Stimulated activated CD8-positive, alpha-beta memory T cell treated with anti-CD3 and anti-CD28 coated beads, Interleukin-4, amount 100 ng/mL, for 24 hours (primary cell): ENCODE measurements at places on chromosomes 7 and 10.
A peak's percentile ranks its signal among the peaks of the same experiment; 100 is the strongest.

DNA sequence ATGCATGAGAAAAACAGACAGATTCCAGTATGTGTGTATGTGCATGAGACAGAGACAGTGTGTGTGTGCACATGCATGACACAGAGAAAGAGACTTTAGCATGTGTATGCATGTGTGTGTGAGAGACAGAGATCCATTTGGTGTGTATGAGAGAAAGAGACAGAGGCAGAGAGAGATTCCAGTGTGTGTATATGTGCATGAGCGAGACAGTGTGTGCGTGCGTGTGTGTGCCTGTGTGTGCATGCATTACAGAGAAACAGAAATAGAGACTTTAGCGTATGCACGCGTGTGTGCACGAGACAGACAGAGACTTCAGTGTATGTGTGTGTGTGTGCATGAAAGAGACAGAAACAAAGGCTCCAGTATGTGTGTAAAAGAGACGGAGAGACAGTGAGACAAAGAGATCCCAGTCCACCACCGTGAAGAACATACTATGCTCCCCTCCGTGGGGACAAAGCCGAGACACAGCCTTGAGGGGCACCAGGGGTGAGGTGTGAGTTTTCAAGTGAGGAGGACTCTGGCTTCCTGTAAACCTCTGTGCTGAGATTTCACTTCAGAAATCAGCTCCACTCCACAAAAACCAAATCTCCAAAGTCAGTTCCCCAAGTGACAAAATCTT, 188.9 kb downstream of the GRID1 start:
- DNase-seq, result no peak

DNA sequence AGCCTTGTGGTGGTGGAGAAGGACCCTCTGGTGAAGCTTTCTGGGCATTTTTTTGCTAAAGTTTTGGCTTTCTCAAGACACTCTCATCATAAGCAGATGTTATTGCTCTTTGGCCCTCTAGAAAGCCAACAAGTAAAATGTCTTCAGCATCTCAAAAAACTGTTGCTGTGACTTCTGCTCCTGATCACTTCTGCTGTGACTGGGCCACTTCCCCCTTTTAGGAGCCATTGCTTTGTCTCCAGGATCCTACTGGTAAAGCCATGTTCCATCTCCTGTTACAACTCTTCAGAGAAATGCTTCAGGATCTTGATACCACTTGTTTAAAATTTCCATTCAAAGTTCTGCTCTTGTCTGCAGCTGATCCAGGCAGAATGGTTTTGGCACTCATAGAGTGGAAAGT, 10.9 kb downstream of the PARP12 start:
- DNase-seq, result no peak

- DNase-seq, result no peak
These were observed 543.3 kb downstream of the TNS3 start for GRCh38 chr7:47038621-47039020.

GRCh38 chr7:137296576-137296975, 47.0 kb downstream of the PTN start:
- no peak for DNase-seq

GRCh38 chr7:92830532-92831110, 5.8 kb downstream of the CDK6 start:
- DNase-seq, result no peak

- DNase-seq, result no peak
These were observed 101.0 kb upstream of the GATA3 start for GRCh38 chr10:7953447-7953846.

- DNase-seq, result peak; percentile 18
These were observed at the start of gene GSDME for GRCh38 chr7:24757353-24758275. Gene GSDME (minus strand): TSS chr7:24757464. CDS start chr7:24749774, 7,690 bp downstream.

DNA sequence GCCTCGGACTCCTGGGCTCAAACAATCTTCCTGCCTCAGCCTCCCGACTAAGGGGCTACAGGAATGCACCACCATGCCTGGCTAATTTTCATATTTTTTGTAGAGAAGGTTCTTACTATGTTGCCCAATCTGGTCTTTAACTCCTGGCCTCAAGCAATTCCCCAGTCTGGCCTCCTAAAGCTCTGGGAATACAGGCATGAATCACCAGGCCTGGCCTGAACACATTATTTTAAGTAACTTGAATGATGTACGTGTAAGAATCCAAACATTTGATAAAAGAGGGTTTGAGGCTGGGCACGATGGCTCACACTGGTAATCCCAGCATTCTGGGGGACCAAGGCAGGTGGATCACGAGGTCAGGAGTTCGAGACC, 13.0 kb upstream of the BAMBI start:
- DNase-seq, result no peak

DNA sequence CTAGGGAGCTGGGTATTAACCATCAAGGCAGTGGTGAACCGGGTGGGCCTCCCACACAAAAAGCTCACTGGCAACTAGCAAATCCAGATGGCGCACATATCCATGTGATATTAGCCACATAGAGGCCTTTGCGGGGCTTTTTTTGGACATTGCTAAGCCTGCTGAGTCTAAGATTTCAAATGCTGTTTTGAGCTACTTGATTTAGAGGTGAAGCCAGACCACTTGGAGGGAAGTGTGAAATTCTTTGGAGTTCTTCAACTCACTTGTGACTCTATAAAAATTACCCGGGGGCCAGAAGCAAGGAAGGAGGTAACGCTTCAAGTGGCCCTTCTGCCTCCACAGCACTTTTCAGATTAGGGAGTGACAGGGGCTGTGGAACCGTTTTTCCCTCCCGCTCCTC, 619.8 kb upstream of the GALNT17 start:
- no peak for DNase-seq

DNA sequence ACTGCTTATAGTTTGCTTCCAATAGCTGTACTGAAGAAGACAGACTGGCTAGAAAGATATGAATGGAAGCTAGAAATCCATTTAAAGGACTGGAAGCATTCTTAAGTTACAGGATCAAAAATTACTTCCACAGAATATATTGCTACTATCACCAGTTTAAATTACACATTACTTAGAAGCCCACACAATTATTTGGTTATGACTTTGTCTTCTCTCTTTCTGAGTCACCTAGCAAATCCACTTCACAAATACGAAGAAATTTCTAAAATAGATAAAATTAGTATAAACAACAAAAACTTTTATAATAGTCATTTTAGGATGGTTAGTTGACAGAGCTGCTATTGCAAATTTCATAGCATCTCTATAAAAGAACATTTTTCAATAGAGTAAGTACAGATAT, 108.1 kb downstream of the SNX13 start:
- DNase-seq, result no peak

- DNase-seq, result no peak
These were observed 139.5 kb upstream of the CHST15 start for GRCh38 chr10:124232686-124233545.

- DNase-seq, result no peak
These were observed 54.7 kb upstream of the FIGNL1 start for GRCh38 chr7:50504646-50505546.

GRCh38 chr7:5231811-5232484, 41.9 kb downstream of the WIPI2 start:
- DNase-seq, result no peak

GRCh38 chr7:24905996-24906770, 73.8 kb downstream of the OSBPL3 start:
- DNase-seq, result no peak

GRCh38 chr7:103951311-103951710, 38.1 kb downstream of the RELN start:
- DNase-seq, result no peak

DNA sequence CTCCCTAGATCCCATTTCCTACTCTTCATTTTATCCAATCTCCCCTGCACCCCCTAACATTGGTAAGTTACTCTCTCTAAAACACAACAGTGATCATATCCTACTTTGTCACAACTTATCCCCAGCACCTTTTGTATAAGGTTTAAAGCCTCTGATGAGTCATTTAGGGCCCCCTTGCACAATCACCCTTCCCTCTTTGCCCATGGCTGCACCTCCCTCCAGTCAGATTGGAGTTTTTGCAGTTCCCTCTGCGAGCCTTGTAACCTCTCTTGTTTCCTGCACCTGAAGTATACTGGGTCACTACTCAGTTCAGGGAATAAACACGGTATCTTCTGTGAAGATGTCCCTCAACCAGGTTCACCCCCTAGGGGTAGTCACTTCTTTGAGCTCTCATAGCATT, 55.9 kb upstream of the ADRB1 start:
- no peak for DNase-seq

DNA sequence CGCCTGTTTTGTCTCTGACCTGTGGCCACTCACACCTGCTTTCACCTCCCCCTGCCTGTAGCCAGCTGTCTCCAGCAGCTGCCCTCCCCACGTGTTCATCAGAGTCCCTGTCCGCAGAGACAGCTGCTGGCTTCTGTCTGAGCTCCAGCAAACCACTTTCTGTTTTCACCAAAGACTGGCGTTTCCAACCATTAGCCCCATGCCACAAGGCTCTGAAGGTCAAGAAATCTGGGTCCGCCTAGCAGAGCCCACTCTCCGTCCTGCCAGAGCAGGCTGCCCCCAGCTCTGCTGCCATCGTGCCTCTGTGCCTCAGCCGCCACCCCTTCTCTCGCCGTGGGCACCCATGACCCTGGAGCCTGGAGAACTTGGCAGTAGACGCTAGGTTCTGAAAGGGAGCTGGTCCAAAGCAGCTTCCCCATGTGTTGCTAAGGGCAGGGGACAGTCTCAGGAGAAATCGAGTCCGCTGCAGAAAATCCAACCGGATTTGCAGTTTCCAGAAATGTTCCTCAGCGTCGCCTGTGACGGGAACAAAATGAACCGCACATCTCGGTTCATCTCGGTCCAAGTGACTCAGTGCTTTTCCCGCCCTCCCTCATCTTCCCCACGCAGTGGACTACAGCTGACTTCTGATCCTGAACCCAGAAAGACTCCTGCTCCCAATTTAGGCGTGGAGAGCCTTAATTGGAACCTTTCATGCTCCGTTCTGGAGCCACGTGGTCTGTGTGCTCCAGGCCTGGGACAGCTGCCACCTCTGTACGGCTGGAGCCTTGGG, 28.0 kb downstream of the TMEM120A start:
- no peak for DNase-seq

- no peak for DNase-seq
These were observed 39.0 kb downstream of the ADK start for GRCh38 chr10:74189999-74190421.

GRCh38 chr7:157056246-157056645, 45.8 kb upstream of the MNX1 start:
- DNase-seq, result no peak

DNA sequence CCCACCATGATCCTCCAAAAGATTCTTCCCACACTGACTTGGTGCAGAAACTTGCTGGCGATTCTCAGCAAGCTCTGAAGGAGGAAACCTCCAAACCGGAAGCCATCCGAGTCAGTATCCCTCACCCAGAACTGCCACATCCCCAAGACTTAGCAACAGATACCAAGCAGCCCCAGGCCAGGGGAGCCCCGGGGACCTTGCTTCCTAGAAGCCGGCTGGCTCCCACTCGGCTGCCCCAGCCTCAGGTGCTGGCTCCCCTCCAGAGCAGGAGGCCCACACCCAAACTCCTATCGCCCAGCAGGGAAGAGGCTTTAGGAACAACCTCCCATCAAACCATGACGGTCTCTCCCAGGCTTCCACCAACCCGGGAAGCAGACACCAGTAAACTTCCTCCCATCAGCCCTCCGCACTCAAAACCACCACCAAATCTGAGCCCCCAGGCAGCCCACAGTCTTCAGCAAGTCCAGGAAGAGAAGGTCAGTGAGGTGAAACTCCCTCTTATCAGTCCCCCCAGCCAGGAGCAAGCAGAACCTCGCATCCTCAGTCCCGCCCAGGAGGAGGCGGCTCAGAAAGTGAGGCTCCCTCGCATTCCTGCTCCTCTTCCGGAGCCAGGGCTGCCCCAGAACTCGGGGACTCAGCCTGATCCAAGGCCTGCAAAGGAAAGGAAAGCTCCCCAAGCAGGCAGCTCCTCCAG, 82.3 kb downstream of the LRGUK start:
- DNase-seq, result no peak

GRCh38 chr10:85147346-85148250, 819.2 kb downstream of the CCSER2 start:
- DNase-seq, result no peak

DNA sequence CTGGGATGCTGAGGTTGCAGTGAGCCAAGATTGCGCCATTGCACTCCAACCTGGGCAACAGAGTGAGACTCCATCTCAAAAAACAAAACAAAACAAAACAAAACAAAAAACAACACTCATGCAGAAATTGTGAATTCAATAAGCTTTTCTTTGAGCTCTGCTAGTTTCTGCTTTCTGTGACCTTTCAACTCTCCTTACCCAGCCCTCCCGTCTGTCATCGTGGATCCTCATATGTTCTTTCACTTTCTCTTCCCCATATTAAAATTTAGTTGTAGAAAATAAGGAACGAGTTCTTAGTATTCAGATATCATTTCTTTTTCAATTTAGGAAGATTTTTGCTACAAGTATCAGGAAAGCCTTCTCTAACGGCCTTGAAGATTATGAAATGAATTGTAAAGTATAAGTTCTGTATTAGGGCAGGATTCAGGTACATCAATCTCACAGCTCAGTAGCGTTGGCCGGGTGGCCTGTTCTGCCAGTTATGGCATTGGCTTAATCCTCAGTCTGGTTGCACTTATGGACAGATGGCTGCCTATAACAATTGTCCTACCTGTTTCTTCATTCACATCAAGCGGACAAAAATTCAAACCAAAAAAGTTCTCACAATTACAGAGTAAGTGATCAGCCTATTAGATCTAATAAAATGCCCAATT, 1167.0 kb downstream of the SORCS3 start:
- no peak for DNase-seq

- no peak for DNase-seq
These were observed 158.9 kb upstream of the STEAP4 start for GRCh38 chr7:88465600-88465999.

- DNase-seq, result no peak
These were observed 124.6 kb upstream of the NRBF2 start for GRCh38 chr10:63008491-63008890.

DNA sequence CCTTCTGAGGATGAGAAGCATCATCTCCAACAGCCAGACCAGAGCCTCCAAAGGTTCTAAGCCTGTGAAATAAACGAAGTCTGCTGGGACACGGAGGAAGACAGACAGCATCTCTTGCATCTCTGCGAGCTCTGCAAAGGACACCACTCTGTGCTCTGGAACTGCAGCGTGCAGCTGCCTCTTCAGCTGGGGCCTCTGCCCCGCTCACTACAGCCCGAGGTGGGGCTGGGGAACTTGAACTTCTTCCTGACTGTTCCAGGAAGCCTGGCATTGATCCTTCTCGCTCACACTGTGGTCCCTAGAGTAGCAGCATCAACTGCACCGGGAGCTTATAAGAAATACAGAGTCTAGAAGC, 163.3 kb downstream of the USP6NL start:
- no peak for DNase-seq

DNA sequence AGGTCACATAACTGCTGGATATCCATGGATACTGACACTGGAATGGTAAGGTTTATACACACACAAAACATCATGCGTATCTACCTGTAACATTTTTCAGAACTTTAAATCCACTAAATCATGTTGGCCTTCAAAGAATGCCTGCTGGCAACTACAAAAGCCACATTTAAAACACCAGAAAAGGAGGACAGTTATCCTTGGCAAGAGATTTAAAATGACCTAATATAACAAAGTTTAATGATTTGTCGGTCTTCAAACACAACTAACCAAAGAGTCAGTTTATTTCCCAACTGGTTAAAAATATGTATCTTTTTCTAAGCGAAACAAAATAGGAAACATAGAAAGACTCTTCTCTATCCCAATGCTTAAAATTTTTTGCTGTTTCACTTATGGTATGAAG, 24.0 kb downstream of the WAPL start:
- DNase-seq, result no peak
